ENCODE measurements at places on chromosomes 7 and 10. TPM values are rescaled to one million over a fixed set of nuclear protein-coding genes. Genes with fewer than 3 reads are reported as not detected.

KIAA1549 gene
- 3.4 TPM for total RNA-seq

ZPBP gene
- not detected for total RNA-seq

FBXO24 gene
- not detected for total RNA-seq

GRCh38 chr10:88461426-88461825 lies 121.7 kb downstream of the RNLS start:
- DNase-seq: no peak

GRCh38 chr7:84665339-84665738 lies 470.8 kb upstream of the SEMA3A start:
- DNase-seq: peak; percentile 93

- DNase-seq: no peak
Measured at GRCh38 chr10:96188916-96189315, 58.8 kb downstream of the ZNF518A start.

- no peak for DNase-seq
Measured at GRCh38 chr7:7519528-7519927, 16.1 kb downstream of the COL28A1 start.

DNA sequence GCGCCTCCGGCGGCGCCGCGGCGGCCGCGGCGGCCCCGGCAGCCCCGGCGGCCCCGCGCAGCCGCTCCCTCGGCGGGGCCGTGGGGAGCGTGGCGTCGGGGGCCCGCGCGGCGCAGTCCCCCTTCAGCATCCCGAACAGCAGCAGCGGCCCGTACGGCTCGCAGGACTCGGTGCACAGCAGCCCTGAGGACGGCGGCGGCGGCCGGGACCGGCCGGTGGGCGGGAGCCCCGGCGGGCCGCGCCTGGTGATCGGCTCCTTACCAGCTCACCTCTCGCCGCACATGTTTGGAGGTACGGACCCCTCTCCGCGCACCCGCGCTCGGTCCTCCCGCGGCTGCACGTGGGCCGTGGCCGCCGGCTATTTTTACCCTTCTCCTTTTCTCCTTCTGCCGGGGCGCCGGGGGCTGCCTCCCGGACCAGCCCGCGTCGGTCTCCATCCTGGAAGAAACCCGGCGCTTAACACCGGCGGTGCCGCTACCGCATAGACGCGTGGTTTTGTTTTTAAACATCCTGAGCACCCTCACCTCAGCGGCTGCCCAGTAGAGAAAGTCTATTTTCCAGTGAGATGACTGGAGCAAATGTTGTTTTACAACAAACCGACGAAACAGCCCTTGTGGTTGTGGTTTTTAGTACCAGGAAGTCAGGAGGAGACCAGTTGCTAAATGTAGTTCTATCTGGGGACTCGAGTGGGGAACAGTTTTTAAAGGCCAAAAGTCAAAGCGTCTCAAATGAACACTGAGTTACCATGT lies 1.3 kb downstream of the ZNRF2 start:
- DNase-seq: peak; percentile 43

DNA sequence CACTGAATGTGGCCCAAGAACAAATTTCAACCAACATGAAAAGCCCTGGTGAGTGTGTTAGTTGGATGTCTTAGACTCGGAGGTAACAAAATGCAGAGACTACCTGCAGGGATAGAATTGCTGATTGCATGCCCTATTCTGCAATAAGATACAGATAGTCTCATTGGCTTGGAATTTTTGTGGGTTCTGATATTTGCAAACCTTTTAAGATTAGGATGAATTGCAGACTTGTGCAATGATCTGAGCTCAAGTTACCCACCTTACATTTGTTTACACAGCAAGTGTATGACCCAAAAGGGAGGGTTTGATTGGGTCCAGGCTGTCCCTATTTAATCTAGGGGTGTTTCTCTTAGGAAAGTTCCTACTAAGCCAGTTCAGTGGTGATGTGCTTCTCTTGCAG lies 45.4 kb downstream of the GPR37 start:
- no peak for DNase-seq

DNA sequence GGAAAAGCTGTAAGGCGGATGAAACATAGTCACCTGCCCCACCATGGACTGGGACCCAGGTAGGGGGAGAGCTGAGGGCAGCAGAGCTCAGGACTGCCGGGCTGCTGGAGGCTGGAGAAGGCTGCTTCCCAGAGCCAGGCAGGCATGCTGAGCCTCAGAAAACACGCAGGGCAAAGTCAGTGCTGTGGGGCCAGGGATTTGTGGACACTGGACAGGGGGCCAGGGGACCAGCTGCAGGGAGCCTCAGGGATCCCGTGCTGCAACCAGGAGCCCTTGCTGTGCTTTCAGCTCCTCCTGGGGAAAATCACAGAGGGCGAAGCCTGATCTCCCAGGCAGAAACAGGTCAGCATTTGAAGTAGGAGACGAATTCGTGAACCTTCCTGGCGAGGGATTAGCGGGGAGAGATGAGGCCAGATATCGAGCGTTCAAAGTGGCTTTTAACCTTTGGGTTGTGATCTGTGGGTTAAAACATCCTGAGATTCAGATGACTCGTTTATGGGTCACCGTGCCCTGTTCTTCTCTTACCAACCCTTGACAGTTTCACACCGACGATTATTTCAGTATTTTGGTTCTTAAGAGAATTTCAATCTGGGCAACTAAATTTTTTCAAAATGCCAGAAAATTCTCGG lies 85.6 kb upstream of the SHH start:
- no peak for DNase-seq

DNA sequence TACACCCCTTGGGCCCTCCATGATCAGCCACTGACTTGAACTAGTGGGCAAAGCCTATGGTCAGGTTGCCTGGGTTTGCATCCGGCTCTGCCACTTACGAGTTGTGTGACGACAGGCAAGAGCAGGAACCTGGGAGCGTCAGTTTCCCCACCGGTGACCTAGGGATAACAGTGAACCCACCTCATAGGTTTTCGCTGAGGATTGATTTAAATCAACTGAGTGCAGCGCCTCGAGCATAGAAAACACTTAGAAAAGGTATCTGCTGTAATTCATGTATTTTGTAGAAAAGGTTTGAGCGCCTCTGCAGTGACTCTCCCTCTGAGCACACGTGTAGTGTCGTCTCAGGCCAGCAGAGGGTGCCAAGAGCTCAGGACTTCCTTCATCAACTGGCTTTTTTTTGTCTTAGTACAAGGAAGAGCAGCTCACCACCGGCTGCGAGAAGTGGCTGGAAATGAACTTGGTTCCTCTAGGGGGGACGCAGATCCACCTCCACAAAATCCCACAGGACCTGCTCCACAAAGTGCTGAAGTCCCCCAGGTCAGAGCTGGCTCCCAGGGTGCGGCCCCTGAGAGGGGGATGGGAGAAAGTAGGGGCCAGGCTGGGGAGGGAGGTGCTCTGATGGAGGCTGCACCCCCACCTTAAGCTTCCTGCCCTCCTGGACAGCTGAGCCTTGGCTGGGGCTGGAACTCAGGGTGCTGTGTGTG lies 27.7 kb downstream of the BTBD16 start:
- DNase-seq: peak; percentile 83

DNA sequence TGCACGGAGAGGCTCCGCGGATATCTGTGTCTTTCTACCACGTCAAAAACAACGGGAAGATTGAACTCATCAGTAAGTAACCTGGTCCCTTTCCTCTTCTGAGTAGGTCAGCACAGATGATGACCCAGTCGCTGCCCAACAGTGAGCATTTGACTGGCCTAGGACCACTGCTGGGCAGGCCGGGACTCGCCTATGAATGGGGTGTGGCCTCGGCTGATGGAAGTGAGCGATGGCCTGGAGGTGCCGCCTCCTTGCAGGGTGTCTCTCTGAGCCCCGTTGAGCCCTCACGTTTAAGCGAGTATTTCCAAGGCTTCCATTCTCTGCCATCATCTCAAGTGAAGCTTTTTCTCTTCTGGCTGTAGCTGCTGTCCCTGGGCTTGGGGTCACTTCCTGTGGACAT lies 18.1 kb downstream of the EIF3B start:
- no peak for DNase-seq
